ENCODE measurements at places on chromosomes 13 and 19.

GRCh38 chr13:81639984-81640582, 1299.2 kb upstream of the SPRY2 start:
- no peak for DNase-seq

DNA sequence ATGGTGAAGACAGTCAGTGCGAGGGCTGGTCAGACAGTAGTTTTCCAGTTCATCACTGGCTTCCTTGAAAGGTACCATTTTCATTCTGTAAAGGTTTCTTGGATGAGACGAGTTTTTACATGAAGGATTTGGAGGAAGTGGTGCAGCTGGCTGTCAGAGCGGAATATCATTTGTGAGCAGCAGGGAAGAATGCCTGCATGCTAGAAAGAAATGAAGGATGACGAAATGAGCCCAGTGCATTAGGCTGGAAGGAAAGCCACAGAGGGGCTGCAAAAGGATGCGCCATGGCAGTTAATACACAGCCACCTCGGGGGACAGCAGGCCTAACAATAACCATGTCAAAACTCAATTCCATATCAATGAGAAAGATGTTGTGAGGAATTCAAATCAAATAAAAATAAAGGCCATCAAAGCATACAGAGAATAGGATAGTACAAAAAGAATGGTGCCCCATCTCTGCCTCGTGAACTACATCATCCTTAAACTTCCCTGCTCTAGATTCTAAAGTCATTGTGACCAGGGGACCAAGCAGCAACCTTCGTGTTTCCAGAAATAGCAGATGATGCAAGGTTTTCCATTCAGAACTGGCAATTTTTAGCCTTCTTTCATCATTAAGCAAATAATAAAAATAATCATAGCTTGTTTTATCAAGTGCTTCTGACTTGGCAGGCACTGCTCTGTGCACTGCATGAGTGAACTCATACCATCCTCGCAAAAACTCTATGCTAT, 504.2 kb downstream of the RFC3 start:
- DNase-seq: no peak

DNA sequence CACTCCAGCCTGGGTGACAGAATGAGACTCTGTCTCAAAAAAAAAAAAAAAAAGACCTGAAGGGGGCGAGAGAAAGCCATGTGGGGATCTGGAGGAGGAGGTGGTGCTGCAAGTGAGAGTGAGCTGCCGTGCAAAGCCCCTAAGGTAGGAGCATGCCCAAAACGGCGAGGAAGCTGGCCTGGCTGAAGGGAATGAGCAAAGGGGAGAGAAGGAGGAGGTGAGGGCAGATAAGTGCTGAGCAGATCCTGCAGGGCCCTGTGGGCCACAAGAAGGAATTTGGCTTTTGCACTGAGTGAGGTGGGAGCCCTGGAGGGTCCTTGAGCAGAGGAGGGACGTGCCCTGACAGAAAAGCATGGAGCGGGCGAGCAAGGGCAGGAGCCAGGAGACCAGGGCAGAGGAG, 19.4 kb upstream of the ADGRE5 start:
- DNase-seq: peak; percentile 62

GRCh38 chr13:101384929-101385328, 31.4 kb downstream of the NALCN start:
- DNase-seq: no peak

DNA sequence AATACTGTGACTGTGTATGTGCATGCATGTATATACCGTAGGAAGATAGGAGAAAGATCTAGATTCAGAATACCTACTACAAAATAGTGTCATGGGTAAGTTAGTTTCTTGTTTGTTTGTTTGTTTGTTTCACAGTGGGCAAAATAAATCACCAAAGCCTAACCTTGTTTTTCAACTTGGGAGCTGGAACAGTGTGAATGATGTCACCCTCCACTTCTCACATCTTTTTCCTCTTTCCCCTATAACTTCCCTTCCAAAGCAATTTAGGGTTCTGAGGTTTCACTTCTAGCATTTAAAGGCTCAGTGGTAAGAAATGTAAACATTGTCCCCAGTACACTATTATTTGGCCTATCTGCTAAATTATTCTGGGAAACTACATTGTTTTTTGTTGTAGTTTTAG, 5.4 kb downstream of the KCTD4 start:
- DNase-seq: no peak

GRCh38 chr19:51089786-51090185, 7.1 kb upstream of the KLK14 start:
- no peak for DNase-seq

DNA sequence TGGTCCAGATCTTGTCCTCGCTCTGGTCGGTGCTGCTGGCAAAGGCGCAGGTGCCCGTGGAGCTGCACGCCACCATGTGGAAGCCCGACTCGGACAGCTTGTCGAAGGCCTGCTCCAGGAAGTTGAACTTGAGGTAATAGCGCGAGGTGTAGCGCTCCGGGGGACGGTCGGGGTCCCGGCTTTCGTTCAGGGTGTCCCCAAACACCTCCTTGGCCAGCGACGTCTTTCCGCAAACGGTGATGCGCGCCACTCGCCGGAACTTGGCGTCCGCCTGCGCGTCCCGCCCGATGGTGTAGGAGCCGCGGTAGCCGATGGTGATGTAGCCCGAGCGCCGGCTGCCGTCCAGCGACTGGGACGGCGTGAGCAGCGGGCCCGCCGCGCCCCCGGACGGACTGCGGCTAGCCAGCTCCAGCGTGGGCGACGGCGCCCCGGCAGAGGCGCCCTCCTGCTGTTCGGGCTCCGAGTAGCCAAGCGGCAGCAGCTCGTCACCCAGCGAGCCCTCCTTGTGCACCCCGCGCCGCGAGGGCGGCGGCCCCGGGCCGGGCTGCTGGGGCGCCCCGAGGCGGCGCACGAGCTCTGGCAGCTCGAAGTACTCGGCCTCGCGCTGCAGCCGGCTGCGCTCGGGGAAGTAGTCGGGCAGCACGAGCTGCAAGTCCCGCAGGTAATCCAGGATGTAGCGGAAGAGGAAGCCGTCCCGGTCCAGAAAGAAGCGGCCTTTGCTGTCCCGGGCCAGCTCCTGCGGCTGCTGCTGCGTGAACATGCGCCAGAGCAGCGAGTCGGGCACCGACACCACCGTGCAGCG, 801 bp downstream of the KCTD12 start:
- DNase-seq: peak; percentile 66

GRCh38 chr19:1472231-1473084, 6.6 kb downstream of the C19orf25 start:
- no peak for DNase-seq

GRCh38 chr13:54433493-54434206, 1405.0 kb downstream of the OLFM4 start:
- no peak for DNase-seq

DNA sequence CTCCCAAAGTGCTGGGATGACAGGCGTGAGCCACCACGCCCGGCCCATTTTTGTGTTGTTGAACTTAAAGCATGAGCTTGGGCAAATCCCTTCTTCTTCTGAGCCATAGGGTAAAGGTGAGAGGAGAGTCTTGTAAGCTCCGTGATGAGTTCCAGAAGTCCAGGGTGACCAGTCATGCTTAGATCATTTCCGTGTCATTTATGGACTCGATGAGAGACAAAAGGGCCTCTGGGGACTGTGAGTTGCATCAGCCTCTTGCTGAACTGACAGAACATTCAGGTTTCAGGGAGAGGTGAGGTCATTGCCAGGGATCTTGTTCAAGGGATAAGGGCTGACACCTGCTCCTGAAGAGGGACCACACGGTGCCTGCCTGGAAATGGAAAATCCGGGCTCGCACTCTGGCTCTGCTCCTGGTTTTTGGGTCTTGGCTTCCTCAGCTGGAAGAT, 53.6 kb downstream of the GADD45B start:
- DNase-seq: peak; percentile 54

DNA sequence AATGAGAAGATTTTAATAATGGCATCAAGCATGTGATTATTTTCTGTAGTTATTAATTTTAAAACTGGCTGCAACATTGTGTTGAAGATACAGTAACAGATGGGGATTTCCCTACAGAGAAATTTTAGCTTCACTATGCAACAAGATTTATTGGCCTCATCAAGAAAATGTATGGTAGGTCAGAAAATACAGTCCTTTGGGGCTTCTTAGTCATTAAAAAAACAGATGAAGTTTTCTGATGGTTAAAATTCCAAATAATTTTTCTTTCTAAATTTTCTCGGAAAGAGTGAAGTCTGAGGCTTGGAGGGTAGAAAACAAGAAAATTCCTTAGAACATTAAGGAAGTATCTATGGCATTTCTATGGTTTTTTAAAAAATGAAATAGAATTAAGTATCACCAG, 1790.8 kb upstream of the PCDH20 start:
- no peak for DNase-seq

GRCh38 chr13:50412046-50412617, 396.9 kb downstream of the KCNRG start:
- DNase-seq: no peak

GRCh38 chr13:96835546-96835945, 158.7 kb downstream of the OXGR1 start:
- DNase-seq: no peak

DNA sequence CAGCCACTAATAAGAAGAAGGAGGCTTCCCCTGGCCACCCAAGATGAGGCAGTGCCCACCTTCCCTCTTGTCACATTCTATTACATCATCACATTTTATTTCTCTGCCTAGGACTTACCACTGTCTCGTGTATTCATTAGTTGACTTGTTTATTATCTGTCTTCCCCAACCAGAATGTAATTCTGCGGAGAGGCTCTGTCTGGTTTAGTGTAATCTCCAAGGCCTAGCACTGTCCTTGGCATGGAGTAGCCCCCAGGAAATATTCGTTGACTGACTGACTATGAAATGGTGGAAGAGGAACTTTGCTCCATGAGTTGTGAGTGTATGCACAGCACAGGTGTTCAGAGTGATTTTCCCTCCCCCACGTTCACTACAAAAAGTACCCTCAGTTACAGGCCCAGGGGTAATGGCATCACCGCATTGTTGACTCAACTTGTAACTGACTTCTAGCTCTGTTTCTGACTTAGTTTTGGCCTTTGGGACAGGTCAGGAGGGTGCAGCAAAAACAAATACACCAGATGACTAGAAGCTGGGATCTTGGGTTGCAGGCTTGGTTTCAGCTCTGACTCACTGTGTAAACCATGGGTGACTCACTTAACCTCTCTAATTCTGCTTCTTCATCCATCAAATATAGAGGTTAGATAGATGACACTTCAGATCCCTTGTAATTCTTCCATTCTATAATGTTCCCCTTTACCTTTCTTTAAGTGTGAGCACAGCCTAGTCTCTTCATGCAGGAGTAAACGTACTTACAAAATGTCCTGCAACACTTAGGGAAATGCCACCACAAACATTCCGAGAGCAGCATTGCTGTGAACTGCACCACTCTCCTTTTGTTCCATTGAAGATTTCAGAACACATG, 229.7 kb downstream of the KCNRG start:
- DNase-seq: peak; percentile 54

GRCh38 chr13:37529751-37530385, 68.7 kb downstream of the POSTN start:
- DNase-seq: no peak

- DNase-seq: no peak
Observed at GRCh38 chr13:110716247-110716515, 2.7 kb downstream of the ING1 start.

GRCh38 chr19:40524655-40525054, 52.0 kb upstream of the SHKBP1 start:
- DNase-seq: no peak
